Activated CD4-positive, alpha-beta memory T cell treated with anti-CD3 and anti-CD28 coated beads, Interleukin-2, amount 10 ng/mL, durations not matched to agents 7 days and 5 days (primary cell): ENCODE measurements at places on chromosomes 6 and 20. TPM values are rescaled to one million over a fixed set of nuclear protein-coding genes. Genes with fewer than 3 reads are reported as not detected.

DNA sequence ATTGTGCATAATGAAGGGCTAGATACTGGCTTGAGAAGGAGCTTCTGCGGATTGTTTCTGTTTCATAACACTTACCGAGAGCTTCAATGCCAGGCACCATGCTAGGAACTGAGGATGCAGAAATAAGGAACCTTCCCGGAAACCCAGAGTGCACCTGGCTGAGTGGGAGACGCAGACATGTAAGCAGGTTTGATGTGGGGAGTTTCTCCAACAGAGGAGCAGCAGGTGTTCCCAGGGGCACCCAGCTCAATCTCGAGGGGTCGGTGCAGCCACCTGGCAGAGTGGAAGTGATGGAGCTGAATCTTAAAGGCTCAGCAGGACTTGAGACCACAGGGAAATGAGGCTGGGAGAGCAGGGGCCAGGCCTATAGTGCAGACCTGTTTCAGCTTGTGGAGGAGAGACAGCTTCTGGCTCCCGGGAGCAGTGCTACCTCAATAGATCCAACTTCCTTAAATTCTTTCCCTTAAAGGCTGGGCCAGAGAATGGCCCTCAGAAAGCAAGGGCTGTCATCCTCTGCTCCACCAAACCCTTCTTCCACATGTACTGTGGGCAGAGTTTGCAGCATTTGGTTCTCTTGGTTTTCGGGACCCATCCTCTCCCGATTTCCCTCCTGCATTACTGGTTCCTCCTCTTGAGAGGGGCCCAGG, 27.8 kb upstream of the SRC start:
- H3K36me3 ChIP-seq, result peaks cover 16% of the 10 kb centered on the region
- H3K27ac ChIP-seq, result no peak overlapping the region
- H3K4me3 ChIP-seq, result no peak overlapping the region
- H3K4me1 ChIP-seq, result peaks cover 30% of the 10 kb centered on the region
- no peaks in the 10 kb centered on the region for H3K27me3 ChIP-seq
- DNase-seq, result no peak

DNA sequence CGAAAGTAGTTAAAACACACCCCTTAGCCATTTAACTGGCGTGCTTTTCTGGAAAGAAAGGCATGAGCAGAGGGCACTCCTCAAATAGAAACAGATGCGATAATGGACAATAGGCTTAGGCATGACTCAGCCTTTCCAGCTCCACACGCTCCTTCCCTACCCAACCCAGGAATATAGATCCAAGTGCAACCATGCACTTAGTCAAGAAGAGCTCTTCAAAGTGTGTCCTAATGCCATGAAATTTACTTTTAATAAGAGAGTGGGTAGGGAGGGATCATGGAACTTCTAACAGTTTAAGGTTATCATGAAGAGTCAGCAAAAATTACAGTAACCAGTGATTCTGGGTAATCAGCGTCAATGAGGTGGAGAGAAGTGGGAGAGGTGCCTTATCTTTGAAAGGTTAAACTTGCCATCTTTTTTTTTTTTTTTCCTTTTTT, 2.4 kb upstream of the EFHC1 start:
- DNase-seq, result no peak
- H3K27me3 ChIP-seq, result peaks cover 13% of the 10 kb centered on the region
- no peak overlapping the region for H3K27ac ChIP-seq

The MUC22 gene
- not detected for total RNA-seq

The RAD21L1 gene
- not detected for total RNA-seq

The BTN1A1 gene
- total RNA-seq, result not detected
